Brain (organoid and tissue), 16 donors: ENCODE measurements at places on chromosomes 5 and 9.

GRCh38 chr9:101068696-101069095, 40.2 kb downstream of the PLPPR1 start:
- no peak for DNase-seq

GRCh38 chr5:114418176-114419066, 56.6 kb downstream of the KCNN2 start:
- peak; percentile 72 for DNase-seq

GRCh38 chr9:110908894-110909293, 129.4 kb downstream of the LPAR1 start:
- DNase-seq, result no peak

DNA sequence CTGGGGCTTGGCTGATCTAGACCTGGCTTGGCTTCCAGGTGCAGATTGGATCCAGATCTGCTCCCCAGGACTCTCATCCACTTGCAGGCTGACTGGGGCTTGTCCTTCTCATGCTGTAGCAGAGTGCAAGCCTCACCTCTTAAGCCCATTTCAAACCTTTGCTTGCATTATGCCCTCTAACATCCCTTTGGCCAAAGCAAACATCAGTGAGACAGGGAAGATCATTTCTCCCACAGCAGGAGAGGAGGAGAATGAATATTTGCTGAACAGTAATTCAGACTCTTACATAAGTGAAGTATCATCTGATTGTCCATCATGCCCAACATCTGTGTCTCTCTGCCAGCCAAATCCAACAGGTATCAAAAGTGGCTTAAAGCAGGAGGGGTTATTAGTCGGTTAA, 194.9 kb downstream of the C9orf152 start:
- DNase-seq, result no peak

GRCh38 chr5:143046314-143046713, 276.1 kb downstream of the ARHGAP26 start:
- DNase-seq, result no peak

- DNase-seq, result no peak
These were observed 10.8 kb downstream of the FNIP1 start for GRCh38 chr5:131786036-131786435.

- DNase-seq, result peak; percentile 26
These were observed 76.8 kb upstream of the TXNDC8 start for GRCh38 chr9:110414471-110414870.

DNA sequence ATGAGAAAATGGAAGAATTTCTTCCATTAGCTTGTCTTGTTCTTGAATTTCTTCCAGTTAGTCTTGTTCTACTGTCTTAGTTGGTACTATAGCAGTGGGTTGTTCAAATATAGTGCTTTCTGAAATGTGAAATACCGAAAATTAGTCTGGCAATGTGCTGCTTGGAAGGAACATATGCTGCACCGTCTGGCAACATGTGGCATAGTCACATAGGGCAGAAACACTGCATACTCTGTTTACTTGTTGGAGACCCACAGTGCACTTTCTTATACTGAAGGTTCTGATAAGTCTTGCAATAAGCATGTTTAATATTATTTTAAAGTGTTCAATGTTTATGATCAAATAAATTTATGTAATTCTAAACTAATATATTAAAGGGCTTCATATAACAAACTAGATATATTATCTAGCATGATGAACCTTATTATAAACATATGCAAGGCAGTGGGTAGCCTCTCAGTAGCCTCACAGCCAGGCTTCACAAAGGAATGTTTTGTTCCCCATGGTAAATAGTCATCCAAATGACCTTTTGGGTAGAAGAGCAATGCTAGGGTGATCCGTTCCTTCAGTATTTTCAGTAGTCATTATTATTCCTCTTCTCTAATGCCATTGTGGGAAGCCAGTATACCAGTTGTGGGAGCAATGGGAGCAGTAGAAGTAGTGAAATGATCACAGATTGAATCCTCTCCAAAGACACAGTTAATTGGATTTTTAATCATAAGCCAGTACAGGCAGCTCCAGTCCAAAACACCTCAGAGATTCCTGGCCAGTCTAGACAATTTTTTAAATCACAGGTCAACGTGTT, 1106.7 kb downstream of the DTWD2 start:
- no peak for DNase-seq
